ENCODE measurements at places on chromosomes 16 and 17.

GRCh38 chr17:55731586-55732250, 9.1 kb upstream of the TMEM100 start:
- DNase-seq = no peak

DNA sequence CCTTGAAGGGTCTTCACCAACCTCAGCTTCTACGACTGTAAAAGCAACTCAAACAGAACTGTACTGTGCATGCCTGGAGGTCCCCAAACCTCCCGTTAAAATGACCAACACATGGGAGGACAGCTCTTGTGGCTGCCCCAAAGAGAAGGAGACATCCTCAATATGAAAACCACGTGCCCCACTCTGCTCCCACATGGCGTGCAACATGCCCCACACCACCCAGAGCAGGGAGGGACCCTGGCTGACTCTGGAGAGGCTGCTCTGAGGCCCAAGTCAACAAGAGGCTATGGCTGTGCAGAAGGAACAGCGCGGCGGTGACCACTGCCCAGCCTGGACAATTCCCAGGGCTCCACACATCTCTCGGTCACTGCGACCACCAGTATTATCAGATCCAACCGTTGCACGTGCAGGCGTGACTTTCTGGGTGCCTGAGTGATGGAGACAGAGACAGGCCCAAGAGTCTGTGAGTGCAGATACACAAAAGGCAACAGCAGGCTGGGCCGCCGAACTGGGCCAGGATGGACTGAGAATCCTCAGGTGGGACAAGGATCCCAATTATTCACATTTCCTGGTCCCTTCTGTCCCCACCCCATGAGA, 1.4 kb downstream of the PLD6 start:
- no peak for DNase-seq

DNA sequence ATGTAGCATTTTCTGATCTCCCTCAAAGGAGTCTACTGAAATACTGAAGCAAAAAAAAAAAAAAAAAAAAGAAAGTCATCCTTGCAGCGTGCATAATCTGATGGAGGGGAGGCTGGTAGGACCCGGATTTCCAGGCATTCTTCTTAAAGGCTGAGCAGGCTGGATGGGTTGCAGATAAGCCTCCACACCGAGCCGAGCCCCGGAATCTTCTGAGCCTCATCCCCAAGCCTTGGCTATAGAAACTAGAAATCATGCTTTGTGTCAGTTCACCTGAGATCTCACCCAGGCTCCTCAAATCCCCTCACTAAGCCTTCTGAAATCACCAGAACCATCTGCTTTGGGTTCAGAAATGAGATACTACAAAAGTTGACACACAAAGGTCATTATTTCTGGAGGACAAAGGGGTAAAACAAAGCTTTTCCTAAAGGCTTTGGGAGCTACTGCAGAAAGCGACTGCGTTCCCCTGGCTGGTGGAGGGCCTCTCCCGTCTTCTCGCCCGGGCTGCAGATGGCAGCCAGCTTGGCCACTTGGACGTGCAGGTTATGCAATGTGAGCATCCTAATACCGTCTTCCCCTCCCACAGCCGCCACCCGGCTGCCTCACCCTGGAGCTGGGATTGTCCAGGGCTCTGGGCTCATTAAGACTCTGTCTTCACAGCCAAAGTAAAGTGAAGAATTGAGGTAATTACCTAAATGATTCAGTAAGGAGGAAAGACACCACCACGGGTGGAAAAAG, 4.7 kb upstream of the CACNG4 start:
- DNase-seq = no peak

DNA sequence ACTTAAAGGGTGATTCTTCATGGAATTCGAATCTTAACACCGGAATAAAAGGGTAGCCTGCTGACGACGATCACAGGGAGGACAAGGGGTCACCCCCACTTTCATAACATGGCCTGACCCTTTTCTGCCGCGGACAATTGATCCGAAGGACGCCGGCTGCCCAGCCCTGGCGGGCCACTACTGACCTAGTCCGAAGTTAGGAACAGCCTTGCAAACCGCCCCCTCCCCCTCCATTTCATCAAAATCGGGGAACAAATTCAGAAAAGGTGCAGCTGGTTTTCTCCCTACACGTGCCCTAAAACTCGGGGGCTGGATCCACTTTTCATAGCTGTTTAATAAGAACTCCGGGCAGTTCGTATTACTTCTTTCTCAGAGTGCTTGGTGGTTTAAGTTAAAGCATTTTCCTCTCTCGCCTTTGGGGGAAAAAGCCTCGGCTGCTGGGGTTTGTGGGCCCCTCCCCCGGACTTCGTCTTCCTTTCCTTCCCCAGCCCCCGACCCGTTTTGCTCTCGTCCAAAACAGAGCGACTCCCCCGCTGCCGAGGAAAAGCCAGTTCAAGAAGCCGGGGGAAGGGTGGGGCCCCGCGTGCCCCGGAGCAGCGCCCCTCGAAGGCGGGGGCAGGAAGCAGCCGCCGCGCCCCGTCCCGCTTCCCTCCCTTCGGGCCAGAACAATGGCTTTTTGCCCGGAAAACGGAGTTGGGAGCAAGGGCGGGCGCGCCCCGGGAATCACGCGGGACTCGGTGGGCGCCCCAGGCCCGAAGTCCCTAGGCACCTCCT, 641 bp upstream of the CBX2 start:
- DNase-seq = no peak

GRCh38 chr17:6388416-6388815, 46.5 kb downstream of the AIPL1 start:
- no peak for DNase-seq

GRCh38 chr16:69309316-69309715, 1.8 kb upstream of the VPS4A start:
- DNase-seq = no peak

DNA sequence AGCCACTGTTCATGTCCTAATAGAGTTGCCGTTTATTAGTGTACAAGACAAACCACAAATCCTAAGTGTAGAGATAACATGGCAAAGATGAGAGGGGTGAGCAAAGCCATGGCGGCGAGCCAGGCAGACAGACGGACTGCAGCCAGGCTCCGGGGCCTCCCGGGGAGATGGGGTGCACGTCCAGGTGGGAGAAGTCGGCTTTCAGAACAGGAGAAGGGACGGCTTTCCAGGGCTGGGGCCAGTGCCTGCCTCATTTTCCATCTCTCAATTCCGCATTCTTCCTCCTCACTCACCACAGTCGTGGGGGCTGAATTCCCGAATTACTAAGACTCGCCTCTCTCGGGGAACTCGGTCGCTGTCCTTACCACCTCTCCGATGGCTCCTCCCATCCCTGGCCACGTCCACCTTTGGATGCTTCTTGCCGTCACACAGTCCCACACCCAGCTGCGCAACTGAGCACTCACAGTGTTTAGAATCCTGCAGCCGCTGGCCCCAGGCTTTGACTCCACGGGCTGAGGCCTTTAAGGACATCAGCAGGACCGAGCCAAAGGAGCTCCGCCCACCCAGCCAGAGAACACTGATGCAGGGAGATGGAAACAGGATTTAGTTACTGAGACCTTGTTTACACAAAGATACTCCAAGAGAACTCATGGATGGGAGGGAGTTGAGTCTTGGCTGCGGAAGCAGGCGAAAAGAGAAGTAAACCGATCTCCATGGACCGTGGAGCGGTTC, 59.7 kb downstream of the RNF112 start:
- no peak for DNase-seq

DNA sequence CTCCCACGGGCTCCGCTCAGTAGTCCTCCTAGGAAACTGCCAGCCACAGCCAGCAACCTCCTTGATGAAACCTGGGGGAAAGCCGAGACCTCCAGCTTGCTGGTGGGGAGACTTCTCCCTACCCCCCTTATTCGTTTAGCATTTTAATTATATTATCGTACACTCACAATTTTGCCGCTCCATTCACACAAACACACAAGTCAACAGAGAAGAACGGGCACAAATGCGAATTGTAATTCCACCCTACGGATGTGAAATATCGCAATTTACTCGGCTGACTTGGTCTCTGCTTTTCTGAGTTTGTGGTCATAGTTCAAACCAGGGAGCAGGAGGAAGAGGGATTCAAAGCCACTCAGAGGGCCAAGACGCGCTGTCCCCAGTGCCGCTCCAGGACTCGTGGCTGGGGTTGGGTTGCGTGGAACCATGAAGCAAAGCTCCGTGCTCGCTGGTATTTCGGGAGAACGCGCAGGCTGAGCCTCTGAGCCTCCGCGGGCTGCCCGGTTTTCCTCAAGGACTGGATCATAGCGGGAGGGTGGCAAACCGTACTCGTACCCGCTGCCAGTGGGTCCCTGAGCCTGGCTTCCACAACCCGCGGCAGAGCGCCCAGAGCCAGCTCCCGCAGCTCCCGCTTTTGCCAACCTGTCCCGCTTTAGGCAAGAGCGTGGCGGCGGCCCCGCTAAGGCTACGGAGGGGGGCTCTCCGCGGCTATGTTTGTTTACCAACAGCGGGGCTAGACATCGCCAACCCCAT, 2.0 kb downstream of the LHX1 start:
- DNase-seq = no peak

GRCh38 chr16:27226476-27226875, 23.1 kb downstream of the KDM8 start:
- DNase-seq = no peak

DNA sequence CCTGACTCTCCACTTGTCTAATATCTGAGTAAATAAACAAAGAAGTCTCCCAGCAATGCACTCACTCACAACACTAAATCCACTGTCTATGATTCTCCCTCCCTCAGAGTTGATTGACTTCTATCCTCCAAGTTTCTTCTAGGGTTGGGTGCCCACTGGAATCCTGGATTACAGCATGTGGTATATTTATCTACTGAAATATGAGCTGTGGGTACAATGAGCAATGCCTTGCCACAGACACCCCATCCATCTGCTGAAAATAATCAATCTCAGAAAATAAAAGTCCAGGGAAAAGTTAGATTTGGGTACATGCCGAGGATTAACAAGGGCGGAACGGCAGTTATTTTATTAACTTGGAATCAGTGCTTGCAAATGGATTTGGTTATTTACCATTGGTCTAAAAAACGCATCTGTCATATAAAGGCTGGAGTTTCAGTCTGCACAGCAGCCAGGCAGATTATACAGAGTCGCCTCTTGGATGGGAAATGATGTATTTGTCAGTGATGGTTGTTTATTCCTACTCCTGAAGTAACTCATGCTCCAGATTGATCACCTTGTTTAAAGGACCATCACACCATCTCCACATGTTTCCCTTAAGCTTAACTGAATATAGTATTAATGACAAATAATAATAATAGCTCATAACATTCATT, 193.9 kb upstream of the SOX9 start:
- no peak for DNase-seq

DNA sequence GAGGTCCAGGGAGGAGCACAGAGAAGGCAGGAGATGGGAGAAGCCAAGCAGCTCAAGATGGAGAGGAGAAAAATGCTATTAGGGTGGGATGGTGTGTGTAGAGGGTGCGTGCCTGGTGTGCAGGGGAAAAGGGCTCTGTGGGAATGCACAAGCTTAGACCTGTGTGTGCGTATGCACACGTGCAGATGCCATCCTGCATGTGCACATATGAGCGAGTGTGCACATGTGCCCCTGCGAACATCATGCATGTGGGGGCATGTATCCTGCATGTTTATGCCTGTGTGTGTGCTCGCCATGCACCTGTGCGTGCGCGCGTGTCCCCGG, 438 bp upstream of the KCNJ12 start:
- no peak for DNase-seq

DNA sequence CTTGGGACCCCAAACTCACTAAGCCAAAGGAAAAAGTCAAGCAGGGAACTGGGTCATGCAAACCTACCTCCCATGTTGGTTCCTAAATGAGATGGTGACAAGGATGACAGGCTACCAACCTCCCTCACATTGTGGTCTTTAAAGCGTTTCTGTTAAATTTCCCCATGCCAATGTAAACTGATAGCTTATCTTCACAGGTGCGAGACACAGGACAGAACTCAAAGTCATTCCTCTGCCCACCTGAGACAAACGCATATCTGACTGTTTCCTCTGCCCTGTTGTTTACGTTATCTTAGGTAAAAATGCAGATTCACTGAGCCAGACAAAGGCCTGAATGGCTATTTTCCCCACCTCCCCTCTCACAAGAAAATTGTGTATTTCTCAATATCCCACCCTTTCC, 19.0 kb upstream of the CD300E start:
- no peak for DNase-seq

GRCh38 chr17:327971-328370, 24.6 kb downstream of the RPH3AL start:
- no peak for DNase-seq

DNA sequence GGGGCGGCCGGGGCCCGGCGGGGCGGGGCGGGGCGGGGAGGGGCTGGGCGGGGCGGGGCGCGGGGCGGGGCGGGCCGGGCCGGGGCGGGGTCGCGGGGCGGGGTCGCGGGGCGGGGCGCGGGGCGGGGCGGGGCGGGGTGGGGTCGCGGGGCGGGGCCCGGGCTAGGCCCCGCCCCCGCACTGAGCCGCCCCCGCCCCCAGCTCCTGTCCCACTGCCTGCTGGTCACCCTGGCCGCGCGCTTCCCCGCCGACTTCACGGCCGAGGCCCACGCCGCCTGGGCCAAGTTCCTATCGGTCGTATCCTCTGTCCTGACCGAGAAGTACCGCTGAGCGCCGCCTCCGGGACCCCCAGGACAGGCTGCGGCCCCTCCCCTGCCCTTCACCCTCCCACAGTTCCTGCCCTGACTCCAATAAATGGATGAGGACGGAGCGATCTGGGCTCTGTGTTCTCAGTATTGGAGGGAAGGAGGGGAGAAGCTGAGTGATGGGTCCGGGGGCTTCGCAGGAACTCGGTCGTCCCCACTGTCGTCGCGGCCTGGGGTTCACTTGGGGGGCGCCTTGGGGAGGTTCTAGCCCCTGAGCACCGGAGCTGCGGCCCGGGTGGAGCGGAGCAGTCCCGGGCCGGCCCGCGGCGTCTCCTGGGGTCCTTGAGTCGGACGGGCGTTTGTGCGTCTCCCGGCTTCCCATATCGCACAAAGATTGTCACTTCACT, 795 bp upstream of the HBM start:
- no peak for DNase-seq

GRCh38 chr16:85166699-85167588, 54.7 kb upstream of the CIBAR2 start:
- no peak for DNase-seq

DNA sequence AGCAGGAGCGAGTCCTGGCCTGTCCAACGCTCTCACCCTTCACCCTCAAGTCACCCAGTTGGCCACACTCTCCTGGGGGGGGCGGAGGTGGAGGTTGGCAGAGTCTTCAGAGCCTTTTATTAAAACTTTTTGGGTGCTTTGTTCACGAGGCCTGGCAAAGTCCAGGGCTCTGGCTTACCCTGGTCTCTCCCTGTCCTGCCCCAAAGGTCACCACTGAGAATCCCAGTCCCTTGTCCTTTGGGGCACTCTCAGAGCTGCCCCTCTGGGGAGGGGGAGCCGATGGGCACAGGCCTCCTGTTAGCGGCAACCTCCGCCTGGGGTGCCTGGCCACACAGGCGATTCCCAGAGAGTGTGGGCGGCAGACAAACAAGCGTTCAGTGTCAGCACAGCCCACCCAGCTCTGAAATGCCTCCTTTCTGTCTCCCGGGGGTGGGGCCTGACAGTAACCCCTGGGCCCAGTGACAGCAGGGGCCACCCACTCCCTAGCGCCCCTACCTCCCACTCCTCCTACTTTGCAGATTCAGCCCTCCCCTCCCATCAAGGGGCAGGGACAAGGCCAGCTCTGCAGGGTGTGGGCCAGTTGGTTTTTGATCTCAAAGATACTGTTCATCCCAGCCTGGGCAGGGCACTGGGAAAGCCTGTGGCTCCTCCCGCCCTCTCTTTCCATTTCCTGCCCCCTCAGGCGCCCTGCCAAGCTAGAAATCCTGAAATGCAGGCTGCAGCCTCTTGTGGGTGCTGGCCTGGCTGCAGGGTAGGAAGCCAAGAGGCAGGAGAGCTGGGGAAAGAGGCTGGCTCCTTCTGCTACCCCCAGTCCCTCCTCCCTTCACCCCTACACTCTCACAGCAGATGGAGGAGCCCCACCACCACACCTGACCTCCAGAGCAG, 36.6 kb upstream of the EMP2 start:
- DNase-seq = no peak

- DNase-seq = no peak
These were observed 14.3 kb upstream of the NUBP1 start for GRCh38 chr16:10729104-10730048.
